ENCODE measurements at places on chromosomes 16 and 17.

DNA sequence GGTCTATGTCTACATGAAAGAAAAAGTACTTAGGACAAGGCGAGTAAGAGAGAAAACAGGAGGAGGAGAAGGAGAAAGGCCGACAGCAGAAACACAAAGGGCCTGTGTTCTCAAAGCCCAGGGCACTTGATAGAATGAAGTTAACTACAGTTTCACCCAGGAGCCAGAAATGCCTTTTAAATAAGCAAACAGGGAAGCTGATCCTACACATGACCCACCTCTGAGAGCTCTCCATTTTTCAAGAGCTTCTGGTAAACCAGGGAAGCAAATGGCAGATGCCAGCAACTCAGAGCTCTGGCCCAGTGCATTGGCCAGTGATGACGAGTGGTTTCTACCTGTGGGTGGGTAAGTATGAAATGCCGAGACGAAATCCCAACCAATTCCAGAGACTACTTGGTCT is 163.4 kb downstream of the ZFHX3 start:
- DNase-seq: no peak

- no peak for DNase-seq
These were observed 953.9 kb upstream of the GOT2 start for GRCh38 chr16:59688006-59688405.

GRCh38 chr16:71459510-71459909 is 2.5 kb downstream of the ZNF23 start:
- no peak for DNase-seq

GRCh38 chr17:72485596-72485995 is 364.8 kb downstream of the SOX9 start:
- no peak for DNase-seq

- no peak for DNase-seq
These were observed 27.8 kb upstream of the GOSR2 start for GRCh38 chr17:46895171-46895570.

DNA sequence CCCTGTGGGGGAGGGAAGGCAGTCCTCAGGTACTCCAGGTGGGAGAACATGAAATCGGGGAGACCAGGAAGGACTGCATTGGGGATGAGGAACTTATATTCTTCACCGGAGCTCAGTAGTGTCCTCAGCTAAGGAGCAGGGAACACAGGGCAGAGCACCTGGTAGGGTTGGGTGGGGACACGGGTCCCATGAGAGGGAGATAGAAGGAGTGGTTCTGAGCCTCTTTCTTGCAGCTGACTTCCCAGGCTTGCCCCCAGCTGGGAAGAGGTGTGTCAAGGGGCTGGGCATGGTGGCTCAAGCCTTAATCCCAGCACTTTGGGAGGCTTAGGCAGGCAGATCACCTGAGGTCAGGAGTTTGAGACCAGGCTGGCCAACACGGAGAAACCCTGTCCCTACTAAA is 2.1 kb downstream of the FHOD1 start:
- DNase-seq: no peak

- peak; percentile 14 for DNase-seq
These were observed 232.0 kb upstream of the GSE1 start for GRCh38 chr16:85380905-85381737.

GRCh38 chr17:30312226-30312625 is 20.5 kb upstream of the BLMH start:
- no peak for DNase-seq

DNA sequence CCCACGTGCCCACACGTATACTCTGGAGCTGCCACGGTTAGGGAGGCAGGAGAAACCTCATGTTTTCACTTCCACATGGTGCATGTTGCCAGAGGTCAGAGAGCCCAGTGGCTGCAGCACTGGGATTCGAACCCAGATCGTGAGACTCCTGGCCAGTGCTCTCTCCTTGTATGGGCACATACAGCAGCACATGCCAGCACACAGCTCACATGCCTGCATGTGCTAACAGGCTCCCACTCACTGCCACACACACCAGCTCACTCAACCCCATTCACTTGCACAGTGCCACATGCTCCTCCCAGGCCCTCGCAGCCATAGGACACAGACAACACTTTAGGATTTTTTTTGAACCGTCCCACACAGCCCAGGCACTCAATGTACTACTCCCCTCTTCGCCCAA is 49.5 kb upstream of the MRPS23 start:
- DNase-seq: no peak

GRCh38 chr16:66517586-66518263 is 32.2 kb downstream of the TK2 start:
- DNase-seq: no peak

GRCh38 chr17:7137171-7137943 is 22.7 kb upstream of the ASGR2 start:
- no peak for DNase-seq

DNA sequence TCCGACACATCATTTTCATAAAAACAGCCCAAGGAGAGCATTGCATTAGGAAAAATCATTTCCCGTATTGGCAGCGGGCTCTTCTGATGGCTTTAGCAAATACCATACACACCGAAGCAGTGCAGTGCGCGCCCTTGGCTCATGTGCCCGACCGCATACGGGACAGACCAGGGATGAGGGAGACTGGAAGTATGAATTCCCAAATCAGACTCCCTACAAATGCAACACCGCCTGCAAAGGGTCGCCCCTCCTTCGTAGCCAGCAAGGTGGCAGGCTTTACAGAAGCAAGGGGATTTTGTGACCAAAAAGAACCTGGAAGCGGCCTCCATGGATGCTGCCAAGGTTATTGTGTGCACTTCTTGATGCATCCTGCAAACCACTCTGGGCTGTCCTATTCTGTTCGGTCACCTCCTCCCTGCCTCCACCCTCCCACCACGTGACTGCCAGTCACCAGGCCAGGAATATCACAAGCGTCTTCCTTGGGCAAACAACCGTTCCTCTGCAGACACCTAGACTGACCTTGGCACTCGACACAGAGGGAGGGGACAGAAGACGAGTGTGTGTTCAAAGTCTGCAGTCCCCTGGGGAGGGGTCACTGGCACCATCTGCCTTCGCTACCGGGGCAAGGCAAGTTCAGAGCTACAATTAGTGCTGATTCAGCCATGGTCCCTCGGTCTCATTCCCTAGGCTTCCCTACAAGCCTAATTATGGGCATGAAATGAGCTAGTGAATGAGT is 460.4 kb downstream of the SLC39A11 start:
- DNase-seq: no peak
